CD4-positive, alpha-beta T cell treated with Interferon gamma for 1 hour (primary cell): ENCODE measurements at places on chromosomes 6 and 20.

- DNase-seq, result no peak
Measured at GRCh38 chr6:51062166-51062722, 243.6 kb downstream of the TFAP2B start.

GRCh38 chr20:10927011-10927583 is 253.3 kb upstream of the JAG1 start:
- DNase-seq, result no peak

DNA sequence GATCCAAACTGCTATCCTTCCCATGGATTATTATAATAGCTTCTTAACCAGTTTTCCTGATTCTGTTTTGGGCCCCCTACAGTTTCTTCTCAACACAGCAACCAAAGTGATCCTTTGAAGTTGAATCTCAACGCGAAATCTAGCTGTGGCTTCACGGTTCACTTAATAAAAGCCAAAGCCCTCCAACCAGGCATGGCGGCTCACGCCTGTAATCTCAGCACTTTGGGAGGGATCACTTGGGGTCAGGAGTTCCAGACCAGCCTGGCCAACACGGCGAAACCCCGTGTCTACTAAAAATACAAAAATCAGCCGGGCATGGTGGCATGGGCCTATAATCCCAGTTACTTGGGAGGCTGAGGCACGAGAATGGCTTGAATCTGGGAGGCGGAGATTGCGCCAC is 3.3 kb downstream of the RMND1 start:
- DNase-seq, result no peak

DNA sequence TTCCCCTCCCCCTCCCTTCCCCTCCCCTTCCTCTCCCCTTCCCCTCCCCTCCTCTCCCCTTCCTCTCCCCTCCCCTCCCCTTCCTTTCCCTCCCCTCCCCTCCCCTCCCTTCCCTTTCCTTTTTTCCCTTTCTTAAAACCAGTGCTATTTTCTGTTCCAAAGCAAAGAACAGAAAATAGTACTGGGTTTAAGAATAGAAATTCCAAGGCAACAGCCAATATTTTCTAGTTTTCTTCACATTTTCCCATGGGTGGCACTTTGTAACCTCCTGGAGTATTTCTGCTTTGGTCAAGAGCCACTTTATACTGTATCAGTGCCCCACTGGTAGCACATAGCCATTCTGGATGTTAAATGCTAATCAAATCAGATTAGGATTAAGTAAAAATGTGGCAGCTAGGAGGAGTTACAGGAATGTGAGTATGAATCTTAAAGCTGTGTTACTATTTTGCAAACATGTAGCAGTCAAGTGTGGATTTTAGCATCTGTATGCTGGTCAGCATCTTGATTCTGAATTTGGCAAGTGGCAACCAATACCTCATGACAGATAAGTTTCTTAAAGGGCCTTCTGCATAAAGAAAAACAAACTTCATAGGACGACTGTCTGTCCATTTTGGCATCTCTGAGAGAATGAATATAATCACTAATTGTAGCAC is 126.4 kb downstream of the CEP57L1 start:
- DNase-seq, result no peak

GRCh38 chr20:16100111-16100510 is 473.1 kb downstream of the KIF16B start:
- no peak for DNase-seq

- no peak for DNase-seq
Measured at GRCh38 chr20:52454660-52455059, 263.1 kb upstream of the ZFP64 start.

GRCh38 chr6:148166339-148166968 is 176.2 kb upstream of the SASH1 start:
- DNase-seq, result no peak

DNA sequence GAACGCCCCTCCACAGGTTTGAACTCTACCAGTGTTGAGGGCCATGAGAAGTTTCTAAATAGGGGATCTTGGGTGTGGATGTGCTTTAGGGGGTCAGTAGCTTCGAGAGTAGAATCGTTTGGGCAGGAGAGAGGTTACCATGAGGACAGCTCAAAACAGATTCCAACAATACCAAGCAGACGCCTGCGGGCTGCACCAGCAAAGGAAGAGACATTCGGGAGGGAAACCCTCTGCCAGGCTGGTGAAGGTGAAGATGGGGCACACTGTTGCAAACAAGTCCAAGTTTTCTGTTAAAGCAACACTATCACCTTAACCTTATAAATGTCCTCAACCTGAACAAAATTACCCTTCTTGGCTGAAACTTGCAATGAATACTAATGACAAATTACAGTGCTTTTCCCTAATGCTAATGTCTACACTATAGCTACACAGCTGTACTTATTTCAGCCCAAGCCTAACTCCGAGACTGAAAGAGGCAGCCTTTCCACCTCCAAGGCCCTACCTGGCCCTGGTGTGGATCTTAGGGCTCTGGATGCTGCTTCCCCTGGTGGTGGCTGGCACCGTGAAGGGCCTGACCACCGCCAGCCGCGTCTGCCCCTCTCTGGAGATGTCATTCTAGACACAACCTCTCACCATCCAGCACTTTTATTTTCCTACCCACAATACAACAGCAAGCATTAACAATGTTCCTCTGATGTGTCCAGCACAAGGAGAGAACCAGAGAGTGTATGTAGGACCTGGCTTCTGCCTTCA is 80.1 kb downstream of the DLL1 start:
- no peak for DNase-seq
